ENCODE measurements at places on chromosomes 6 and 20.

DNA sequence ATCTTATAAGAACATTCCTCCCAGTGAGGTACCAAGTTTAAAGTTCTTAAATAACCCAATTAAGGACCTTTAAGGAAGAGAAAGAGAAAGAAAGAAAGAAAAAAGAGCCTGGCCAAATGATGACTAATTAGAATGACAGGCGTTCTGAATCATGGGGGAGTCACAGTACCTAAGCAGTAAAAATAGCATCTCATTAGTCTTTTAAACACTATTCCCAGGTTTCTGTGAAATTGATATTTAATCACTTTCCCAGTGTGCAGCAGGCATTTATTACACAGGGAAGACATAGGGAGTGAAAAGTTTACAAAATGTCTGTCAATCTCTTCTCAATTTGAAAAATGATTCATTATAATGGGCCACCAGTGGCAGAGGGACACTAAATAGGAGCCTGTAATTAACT lies 251.4 kb upstream of the MANEA start:
- DNase-seq = no peak

GRCh38 chr6:80158478-80158989 lies 52.1 kb downstream of the BCKDHB start:
- no peak for DNase-seq

- no peak for DNase-seq
Measured at GRCh38 chr6:125985522-125985921, 818 bp upstream of the TRMT11 start.

DNA sequence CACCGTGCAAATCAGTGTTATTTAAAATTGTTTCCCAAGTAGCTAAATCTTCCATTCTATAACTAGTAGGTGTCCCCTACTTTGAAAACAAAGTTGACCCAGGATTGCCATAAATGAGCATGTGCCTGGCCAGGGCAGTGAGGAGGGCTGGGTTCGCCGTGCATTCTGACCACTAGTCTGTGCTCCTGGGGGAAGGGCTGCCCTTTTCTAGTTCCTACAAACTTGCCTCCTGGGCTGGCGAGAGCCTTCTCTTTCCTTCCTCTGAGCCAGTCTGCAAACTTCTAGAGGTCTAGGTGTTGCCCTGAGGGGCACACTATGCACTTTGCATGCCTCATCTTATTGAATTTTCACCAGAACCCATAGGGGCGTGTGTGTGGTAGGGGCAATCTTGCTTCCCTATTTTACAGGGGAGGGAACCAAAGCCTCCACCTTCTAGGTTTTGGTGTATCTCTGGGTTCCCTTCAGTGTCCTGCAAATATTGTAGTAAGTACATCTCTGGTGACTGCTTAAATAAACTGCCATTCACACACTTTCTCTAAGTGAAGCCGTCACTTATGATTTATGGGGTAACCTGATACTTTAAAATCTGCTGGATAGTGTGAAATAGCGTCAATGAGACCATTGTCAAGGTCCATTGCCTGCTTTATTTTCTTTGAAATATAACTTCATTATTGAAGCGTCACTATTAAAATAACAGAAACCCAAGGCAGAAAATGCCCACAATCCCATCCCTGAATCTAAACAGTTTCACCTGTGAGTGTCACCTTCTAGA lies 42.2 kb downstream of the CDH26 start:
- no peak for DNase-seq

DNA sequence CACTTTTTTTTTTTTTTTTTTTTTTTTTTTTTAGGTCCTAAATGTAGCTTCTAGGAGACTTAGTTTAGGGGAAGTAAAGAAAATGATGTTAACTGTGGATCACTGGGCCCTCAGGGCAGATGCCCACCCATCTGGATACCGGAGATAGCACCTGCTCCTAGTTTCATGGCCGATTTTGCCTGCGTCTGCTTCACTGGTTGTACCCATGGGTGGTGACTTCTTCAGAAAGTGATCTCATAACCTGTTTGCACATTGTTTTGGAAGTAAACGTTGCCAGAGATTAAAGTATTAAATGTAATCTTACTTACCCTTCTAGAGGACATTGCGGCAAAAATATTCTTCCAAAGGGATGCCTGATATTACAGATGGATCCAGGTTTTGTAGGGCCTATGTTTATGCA lies 79.8 kb upstream of the SGK1 start:
- DNase-seq = no peak

- DNase-seq = no peak
Measured at GRCh38 chr20:15176929-15177328, 839.5 kb upstream of the FLRT3 start.

GRCh38 chr20:34644951-34645350 lies 31.9 kb downstream of the PIGU start:
- DNase-seq = no peak

GRCh38 chr6:11419763-11420453 lies 117.6 kb upstream of the TMEM170B start:
- no peak for DNase-seq
